ENCODE measurements at places on chromosomes 7 and 10.

- DNase-seq: no peak
Measured at GRCh38 chr10:33749790-33750189, 415.3 kb upstream of the NRP1 start.

GRCh38 chr10:11609492-11610093, 1.9 kb downstream of the USP6NL start:
- DNase-seq: no peak

GRCh38 chr7:146956321-146956720, 839.7 kb downstream of the CNTNAP2 start:
- DNase-seq: no peak

- DNase-seq: no peak
Measured at GRCh38 chr7:43612599-43613589, 30.0 kb downstream of the STK17A start.

GRCh38 chr7:7035851-7036250, 146.5 kb upstream of the C1GALT1 start:
- no peak for DNase-seq

DNA sequence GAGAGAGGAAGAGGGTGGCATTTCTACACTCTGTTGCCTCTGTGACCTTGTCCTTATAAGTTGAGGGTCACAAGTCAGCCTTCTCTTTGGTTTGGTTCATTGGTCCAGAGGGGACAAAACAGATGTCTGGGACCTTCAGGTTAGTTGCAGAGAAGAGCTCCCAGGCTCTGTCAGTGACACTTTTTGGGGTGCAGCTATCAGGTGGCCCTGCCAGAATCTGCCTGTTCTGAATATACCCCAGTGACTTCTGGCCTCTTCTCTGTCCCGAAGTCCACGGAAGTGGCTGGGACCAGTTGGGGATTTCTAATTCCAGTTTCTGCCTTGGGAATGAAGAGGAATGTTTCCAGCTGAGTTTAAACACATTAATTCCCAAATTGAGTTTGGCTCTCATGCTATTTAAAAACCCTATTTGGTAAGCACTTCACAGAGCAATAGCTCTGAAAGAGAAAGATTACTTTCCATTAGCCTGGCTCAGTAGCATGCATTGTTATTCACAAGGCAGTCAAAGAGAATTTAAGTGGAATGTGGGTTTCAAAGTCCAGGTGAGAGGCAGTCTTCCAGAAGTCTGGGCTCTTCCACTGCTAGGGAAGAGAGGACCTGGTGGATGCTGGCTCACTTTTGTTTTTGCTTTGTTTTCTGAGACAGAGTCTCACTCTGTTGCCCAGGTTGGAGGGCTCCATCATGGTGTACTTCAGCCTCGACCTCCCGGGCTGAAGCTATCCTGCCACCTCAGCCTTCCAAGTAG, 237.8 kb upstream of the GALNT17 start:
- DNase-seq: no peak

DNA sequence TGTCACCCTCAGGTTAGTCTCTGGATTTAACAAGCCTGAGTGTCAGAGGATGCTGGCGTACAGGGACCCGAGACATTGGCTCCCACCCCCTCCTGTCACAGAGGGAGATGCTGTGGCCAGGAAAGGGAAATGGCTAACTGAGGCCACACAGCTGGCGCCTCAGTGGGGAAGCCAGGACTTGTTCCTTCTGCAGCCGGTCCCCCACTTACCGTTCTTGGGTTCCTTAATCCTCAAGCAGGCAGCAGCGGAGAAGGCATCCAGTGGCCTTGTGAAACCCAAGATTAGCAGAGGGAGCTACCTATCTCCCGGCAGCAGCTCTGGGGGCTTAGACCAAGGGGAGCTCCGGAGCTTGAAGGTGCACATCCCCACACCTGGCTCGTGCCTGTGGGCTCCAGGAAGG, 65.4 kb downstream of the NEURL1 start:
- DNase-seq: no peak

DNA sequence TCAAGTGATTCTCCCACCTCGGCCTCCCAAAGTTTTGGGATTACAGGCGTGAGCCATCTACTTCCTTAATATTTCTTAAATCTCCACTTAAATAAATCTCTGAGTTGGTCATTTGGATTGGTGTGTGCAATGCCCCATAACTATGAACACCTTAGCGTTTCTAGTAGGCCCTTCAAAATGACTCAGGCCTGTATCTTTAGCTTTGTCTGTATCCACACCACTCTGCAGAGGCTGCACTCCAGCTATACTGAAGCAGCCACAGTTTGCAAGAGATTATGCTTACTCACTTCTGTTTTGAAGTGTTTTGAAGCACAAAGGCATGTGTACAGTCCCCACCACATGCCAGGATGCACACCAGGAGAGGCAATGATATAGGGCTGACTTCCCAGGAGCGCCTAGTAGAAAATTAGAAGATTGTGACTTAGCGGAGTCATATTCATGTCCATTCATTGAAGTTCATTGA, 2.4 kb upstream of the ST7 start:
- DNase-seq: no peak

DNA sequence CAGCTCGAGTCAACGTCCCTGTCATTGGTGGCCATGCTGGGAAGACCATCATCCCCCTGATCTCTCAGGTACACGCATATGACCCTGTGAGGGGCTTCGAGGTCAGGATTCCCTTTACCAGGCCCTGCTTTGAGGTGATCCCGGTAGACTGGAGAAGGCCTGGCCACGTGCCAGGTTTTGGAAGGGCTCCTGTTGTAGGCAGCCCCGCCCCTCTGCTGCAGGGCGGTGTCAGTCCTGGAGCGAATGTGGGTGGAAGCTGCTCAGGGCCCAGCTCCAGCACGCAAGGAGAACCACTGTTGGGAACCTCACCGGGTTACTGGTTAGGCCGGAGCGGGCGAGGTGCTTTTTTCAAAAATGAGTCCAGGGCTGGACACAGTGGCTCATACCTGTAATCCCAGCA, 15.6 kb downstream of the MDH2 start:
- no peak for DNase-seq

DNA sequence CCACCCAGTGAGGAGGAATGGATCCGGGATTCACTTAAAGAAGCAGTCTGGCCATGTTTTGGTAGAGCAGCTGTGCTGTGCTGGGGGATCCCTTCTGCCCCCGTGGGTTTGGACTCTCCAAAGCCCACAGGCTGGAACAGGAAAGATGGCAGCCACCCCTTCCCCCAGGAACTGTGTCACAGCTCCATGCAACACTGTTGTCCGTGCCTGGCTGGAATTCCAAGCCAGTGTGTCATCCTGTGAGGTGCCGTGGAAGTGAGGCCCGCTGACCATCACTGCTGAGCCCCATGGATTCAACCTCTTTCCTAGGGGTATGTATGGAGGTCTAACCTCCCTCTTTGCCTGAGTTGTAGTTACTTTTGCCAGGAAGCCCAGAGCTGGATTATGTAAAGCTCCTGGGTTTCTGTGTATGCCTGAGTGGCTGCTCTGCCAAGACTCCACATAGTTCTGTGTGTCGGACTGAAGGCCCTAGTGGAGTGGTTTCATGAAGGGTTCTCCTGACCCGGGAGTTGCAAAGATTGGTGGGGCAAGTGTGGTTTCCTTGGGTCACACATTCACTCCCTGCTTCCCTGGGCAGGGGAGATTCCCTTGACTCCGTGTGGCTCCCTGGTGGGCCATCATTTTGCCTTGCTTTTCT, 35.1 kb upstream of the PCGF5 start:
- no peak for DNase-seq

DNA sequence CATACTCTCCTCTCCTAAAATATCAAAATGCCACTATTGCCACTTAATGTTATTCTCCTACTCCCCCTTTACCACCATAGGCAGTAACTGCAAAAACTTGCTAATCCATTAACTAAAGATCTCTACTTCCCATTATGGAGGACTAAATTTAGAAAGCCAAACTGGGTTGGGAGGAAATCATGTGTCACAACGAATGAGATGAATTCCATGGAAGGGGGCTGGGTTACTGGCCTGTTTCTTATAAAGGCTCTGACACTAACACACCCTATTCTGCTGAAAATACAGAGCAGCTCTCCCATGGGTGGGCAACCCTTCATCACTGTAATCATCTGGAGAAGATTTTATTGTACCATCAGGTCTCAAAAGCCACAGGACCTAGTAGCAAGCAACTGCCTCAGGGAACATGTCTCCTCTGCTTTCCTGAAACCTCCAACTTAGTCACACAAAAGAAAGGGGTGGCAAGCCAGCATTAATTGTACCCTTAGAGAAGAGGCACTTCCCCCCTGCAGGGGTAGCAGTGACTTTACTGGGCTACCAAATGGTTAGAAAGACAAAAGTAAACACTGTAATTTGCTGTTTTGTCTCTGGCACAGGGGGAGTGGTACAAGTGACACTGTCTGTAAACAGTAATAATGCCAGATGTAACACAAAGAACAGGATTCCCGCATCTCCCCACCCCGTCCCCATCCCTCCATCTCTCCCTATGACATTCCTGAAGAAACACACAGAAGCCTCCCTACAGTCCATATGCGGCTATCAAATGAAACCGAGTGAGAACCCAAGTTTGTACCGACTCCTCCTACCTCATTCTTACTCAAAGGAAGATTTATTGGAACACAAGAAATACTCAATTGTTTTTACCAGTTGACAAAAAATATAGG, 81.6 kb downstream of the ARMH3 start:
- DNase-seq: no peak

DNA sequence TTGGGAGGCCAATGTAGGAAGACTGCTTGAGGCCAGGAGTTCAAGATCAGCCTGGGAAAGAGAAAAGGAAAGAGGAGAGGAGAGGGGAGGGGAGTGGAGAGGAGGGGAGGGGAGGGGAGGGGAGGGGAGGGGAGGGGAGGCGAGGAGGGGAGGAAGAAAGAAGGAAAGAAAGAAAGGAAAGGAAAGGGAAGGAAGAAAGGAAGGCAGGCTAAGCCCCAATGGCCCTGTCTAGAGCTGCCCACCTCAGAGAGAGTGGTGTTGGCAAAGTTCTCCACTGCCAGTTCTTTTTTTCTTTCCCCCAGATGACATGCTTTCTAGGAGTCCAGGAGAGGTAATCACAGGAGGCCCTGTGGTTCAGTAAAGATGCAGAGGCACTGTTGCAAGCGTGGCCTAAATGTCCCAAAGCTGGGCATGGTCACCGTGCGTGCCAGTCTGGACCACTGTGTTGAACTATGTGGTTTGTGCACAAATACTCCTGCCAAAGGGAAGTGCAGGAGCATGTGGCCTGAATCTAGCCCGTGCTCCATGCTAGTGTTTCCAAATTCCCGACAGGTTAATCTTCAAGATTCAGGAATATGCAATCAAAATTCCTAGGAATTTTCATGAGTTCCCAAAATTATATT, 39.7 kb downstream of the ODAD2 start:
- DNase-seq: no peak

DNA sequence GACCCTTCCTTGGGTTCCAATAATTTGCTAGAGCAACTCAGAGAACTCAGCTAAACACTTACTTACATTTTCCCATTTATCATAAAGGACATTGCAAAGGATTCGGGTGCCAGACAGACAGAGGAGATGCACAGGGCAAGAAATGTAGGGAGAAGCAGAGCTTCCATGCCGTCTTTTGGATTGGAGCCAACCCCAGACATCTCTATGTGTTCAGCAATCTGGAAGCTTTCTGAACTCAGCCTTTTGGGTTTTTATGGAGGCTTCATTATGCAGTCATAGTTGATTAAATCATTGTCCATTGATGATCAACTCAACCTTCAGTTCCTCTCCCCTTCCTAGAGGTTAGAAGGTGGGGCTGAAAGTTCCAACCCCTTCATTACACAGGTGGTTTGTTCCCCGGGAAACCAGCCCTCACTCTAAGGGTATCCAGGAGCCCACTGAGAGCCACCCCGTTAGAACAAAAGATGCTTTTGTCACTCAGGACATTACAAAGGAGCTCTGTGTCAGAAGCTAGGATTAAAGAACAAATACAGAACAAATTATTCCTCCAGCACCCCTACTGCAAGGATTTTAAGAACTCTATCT, 211.9 kb upstream of the VSTM2A start:
- no peak for DNase-seq

DNA sequence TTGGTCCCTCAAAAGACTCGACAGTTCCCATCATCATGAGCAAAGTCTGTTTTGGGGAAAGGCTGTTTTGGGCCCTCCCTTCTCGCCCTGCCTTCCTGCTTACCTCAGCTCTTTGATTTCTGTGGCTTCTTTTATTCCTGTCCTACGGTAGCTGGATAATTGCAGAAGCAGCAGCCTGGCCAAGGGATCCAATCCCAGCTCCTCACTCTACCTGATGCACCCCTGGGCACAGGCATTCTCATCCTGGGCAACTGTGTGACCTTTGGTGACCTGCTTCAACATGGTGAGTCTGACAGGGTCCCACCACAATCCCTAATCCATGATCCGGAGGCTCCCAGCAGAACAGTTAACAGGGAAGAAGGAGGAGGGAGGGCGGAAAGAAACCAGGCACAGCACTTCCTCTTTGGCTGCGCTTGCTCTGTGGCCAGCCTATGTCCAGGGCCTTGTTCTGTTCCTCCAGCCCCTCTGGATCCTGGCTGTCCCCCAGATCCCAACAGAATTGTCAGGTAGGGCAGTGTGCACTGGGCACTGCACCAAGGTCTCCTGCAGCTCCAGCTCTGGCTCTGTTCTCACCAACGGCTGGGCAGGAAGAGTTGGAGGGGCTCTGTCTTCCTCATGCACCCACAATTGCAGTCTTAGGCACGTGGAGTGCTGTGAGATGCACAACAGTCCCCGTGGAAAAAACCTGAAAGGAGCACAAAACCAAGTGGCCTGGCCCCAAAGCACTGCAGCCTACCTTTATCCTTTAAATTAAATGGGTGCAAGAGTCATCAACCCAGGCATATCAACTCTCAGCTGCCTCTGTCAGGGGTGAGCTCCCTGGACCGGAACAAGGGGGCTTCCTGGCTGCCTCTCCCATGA, 144.4 kb downstream of the PTPN20 start:
- DNase-seq: no peak

DNA sequence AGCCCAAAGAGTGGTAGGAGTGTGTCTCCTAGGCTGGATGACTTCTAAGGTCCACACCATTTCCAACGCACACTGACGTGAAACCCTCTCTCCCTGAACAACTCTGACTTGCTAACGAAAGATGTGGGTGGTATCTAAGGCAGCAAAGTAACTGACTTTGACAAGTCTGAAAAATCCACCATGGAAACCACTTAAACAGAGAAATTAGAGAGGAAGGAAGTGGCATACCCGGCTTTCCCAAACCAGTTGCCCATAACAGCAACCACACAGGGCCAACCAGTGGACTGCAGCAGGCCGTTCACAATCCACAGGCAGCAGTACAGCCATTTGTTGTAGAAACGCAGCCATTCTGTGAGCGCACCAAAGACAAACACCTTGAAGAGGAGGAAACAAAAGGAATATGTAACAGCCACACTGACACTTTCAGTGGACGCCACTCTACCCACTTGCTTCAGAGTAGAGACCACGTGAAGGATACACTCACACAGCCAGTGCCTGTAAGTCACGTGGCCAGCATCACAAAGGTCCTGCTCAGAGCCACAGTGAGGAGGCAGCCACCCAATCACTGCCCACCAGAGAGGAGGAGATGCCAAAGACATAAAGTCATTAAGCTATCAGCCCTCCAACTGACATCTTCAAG, 39.8 kb downstream of the SLC37A3 start:
- peak; percentile 65 for DNase-seq

DNA sequence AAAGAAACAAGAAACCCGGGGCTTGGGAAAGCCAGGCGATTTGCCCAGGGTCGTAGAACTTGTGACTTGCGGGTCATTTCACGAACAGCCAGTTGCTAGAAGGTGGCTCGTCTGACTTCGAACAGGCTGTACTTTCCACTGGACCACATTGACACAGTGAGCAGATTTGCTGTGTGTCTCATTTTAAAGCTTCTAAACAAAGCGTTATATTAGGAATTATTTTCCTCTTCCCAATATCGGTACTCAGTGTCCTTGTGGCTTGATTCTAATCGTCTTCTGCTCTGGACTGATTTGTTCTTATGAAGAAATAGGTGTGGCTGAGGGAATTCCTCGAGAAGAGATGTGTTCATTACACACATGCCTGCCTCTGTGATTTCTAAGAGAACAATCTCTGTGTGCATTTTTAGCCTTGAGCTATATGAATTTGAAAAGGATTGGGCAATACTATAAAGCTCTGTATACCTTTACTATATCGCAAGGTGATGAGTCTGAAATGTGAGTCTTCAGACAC, 150.0 kb upstream of the PRR15 start:
- DNase-seq: no peak
